ENCODE measurements at places on chromosomes 12 and 14.
A peak's percentile ranks its signal among the peaks of the same experiment; 100 is the strongest.

GRCh38 chr12:72522411-72522810, 250.2 kb downstream of the TRHDE start:
- no peak for DNase-seq

DNA sequence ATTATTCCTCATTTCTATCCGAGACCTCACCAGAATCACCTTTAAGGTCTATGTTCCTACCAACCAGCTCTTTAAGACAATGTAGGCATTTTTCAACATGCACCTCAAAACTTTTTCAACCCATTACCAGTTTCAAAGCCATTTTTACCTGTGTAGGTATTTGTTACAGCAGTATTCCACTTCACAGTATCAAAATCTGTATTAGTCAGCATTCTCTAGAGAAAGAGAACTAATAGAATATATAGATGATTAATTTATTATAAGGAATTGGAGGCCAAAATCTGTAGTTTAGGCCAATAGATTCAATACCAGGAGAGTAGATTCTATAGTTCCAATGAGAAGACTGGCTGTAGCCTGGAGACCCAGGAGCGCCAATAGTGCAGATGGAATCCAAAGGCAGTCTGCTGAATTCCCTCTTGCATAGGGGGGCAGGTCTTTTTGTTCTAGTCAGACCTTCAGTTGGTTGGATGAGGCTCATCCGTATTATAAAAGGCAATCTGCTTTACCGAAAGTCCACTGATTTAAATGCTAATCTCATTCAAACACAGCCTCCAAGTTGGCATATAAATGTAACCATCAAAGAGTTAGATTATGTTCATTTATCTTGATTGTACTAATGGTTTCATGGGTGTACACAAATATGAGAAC, 151.6 kb upstream of the SYT1 start:
- no peak for DNase-seq

DNA sequence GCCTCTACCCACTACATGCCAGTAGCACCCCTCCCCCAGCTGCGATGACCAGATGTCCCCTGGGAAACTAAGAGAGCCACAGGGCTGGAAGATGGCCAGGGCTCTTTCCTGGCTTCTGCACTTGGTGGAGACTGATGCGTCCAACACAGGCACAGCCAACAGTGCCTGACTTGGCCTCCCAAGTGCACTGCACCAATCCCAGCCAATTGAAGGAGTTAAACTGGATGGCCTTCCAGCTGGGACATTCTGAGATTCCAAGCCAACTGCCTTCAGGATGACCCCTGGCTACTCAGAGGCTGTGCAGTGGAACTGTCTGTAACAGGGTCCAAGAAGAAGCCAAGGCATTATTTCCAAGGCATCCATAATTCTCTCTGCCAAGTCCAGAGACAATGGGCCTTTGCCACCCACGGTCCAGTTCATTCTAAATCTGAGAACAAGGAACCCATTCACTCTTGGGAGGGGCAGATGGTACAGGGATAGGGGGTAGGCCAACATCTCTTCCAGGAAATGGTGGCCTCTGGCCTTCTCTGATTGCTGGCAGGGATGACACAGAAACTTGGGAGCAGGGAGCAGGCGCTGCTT, 35.2 kb downstream of the PRIMA1 start:
- peak; percentile 91 for DNase-seq

DNA sequence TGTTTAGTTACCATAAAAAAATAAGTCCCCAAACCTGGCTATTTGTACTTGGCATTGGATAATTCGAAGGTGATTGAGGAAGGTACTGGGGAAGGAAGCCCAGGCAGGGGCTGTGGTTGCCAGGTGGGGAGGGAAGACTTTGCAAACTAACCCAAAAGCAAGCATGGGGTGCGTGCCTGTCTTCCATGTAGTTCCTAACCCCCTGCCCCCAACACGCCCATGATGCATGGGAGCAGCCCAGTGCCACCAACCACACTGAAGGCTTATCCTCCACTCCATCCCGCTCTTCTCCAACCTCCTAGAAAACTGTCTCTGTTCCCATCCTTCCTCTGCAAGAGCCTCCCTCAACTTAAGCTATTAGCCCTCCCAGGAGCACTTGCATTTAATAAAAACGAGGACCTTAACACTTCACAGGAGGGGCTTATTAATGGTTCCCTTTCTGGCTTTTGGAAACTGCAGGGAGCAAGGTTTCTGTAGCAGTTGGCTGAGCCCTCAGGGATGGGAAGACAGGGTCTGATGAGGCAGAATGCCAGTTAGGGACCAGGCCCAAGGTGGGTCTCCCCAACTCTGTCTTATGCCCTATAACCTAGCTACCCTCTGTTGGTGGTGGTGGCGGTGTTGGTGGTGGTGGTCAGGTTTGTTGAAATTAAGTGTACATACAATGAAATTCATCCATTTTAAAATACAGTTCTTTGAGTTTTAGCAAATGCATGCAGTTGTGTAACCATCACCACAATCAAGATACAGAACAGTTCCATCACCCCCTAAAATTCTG, 96.0 kb downstream of the ZFP36L1 start:
- DNase-seq, result no peak

Data from posterior cingulate gyrus (tissue), 11 donors.